ENCODE measurements at places on chromosomes 3 and 15. TPM values are rescaled to one million over a fixed set of nuclear protein-coding genes. Genes with fewer than 3 reads are reported as not detected.

- no peak for DNase-seq
- no peaks in the 10 kb centered on the region for H3K27me3 ChIP-seq
- peaks cover 2% of the 10 kb centered on the region for H3K4me1 ChIP-seq
- H3K36me3 ChIP-seq = no peaks in the 10 kb centered on the region
Observed at GRCh38 chr3:102176333-102177050, 258.3 kb upstream of the ZPLD1 start.

DNA sequence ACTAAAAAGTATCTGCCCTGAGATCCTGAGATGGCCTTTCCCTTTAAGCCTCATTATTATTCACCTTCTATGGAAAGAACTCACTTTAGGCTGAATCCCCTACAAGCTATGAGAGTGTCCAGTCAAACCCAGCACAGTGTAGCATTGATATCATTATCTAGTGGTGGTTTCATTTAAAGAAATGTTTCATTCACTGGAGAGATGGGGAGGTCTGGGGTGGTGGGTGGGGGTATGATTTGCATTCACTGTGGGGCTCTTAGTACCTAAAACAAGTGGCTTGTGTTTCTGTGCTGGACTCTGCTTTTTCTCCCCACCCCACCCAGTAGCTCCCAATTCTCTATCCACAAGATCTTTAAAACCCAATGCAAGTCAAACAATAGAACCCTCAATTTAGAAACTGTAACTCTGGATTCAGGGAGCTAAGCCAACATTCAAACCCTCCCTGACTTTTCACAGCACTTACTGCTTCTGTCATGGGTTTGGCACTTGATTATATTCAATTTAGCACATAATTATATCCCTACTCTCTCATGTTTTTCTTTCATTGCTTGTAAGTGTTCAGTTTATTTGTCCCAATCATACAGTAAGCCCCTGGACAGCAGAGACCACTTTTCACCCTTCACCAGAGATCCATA is 310.5 kb upstream of the THBS1 start:
- no peaks in the 10 kb centered on the region for H3K27me3 ChIP-seq
- peaks cover 2% of the 10 kb centered on the region for H3K4me1 ChIP-seq
- no peaks in the 10 kb centered on the region for H3K36me3 ChIP-seq
- no peak for DNase-seq
- H3K27ac ChIP-seq = no peak overlapping the region

The PLA2G4E gene
- total RNA-seq = 0.80 TPM

- DNase-seq = no peak
- no peak overlapping the region for H3K27ac ChIP-seq
- H3K27me3 ChIP-seq = no peaks in the 10 kb centered on the region
- H3K4me1 ChIP-seq = no peaks in the 10 kb centered on the region
Observed at GRCh38 chr3:98603580-98603979, 10.2 kb upstream of the CPOX start.

GRCh38 chr15:101175401-101175800 is 76.4 kb downstream of the CHSY1 start:
- H3K4me3 ChIP-seq = no peak overlapping the region
- no peaks in the 10 kb centered on the region for H3K27me3 ChIP-seq
- H3K4me1 ChIP-seq = peaks cover 70% of the 10 kb centered on the region
- H3K36me3 ChIP-seq = peaks cover 36% of the 10 kb centered on the region
- peak overlapping the region; percentile 37 for H3K27ac ChIP-seq

The CHRNA5 gene
- total RNA-seq = 0.71 TPM

GRCh38 chr3:158918008-158918407 is 116.2 kb downstream of the MFSD1 start:
- no peak overlapping the region for H3K27ac ChIP-seq
- H3K4me3 ChIP-seq = no peak overlapping the region
- no peak for DNase-seq
- H3K4me1 ChIP-seq = no peaks in the 10 kb centered on the region

The OR5K2 gene
- total RNA-seq = not detected

DNA sequence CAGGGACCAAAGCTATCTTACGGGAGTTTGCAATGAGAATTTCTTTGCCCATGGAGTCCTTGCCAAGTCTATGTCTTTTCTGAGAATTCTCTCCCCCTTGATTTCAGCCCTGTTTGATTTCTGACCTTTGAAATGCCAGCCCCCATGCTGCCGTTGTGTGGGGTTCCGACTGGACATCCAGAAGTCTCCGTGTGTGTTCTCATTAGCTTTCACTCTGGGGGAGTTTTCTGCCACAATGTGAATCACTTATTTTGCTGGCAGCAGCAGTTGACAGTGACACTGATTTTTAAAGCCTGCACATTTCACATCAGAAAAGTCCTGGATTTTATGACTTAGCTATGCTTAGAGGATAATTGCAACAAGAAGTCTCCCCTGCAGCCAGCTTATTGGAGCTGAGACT is 98.4 kb upstream of the CTDSPL start:
- no peak overlapping the region for H3K4me3 ChIP-seq
- peaks cover 28% of the 10 kb centered on the region for H3K4me1 ChIP-seq
- no peak overlapping the region for H3K27ac ChIP-seq

DNA sequence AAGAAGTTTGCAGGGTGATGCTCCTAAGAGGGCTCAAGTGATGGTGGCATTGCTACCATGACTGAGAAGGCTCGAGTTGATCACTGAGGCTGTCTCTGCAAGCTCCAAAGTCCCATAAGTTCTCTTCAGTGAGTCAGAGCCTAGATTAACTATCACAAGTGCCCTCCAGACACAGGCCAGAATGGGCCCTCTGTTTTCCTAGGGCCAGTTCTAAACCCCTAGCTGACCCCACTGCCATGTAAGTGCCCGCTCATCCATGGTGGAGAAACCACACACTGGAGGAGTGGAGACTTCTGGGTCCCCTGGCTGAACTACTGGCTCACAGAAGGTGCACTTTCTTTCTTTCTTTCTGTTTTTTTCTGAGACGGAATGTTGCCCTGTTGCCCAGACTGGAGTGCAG is 87.6 kb upstream of the WNT5A start:
- no peaks in the 10 kb centered on the region for H3K36me3 ChIP-seq
- DNase-seq = no peak
- H3K4me3 ChIP-seq = no peak overlapping the region
- H3K27ac ChIP-seq = no peak overlapping the region
- peaks cover 3% of the 10 kb centered on the region for H3K27me3 ChIP-seq

DNA sequence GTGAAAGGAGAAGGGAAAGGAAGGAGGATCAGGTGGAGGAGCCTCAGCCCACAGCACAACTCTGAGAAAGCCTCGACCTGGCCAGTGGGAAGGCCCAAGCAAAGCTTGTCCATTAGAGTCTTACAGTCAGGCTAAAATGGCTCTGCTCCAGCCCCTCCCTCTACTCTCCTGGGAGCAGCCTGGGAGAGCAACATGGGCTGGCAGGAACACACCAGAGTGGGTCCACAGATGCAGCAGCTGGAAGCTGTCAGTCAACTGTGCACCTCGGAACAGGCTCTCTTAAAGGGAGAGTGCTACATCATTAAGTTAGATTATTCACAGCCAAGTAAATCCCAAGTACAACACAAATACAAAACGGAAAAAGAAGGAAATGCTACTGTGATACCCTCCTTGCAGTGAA is 98.0 kb upstream of the LIMD1 start:
- no peak overlapping the region for H3K4me3 ChIP-seq
- DNase-seq = peak; percentile 64
- no peaks in the 10 kb centered on the region for H3K27me3 ChIP-seq
- H3K27ac ChIP-seq = no peak overlapping the region
- peaks cover 31% of the 10 kb centered on the region for H3K36me3 ChIP-seq

DNA sequence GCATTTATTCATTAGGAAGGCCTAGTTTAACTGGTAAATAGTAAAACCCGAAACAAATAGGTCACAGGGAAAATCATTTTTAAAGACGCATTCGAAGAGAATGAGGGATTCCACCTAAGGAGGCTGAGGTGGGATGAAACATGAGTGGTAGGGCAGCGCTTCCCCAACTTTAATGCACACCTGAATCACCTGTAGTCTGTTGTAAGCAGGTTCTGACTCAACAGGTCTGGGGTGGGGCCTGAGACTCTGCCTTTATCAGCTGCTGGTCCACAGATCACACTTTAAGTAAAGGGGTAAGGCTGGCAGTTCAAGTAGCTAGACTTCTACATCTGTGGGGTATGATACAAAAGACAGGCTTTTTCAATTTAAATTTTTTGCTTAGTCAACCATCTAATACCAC is 223.5 kb upstream of the UBE2E2 start:
- H3K27me3 ChIP-seq = no peaks in the 10 kb centered on the region
- no peaks in the 10 kb centered on the region for H3K36me3 ChIP-seq
- H3K4me3 ChIP-seq = no peak overlapping the region
- DNase-seq = no peak
- H3K4me1 ChIP-seq = no peaks in the 10 kb centered on the region

DNA sequence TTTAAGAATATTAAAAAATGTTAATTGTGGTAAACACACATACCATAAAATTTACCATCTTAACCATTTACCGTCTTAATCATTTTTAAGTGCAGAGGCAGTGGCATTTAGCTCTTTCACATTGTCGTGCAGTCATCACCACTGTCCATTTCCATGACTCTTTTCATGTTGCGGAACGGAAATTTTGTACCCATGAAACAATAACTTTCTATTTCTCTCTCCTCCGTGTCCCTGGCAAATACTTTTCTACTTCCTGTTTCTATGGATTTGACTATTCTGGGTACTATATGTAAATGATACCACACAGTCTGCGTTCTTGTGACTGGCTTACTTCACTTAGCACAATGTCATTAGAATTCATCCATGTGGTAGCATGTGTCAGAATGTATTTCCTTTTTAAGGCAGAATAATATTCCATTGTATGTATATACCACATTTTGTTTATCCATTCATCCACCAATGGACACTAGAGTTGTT is 27.9 kb downstream of the AKAP13 start:
- H3K4me1 ChIP-seq = peaks cover 5% of the 10 kb centered on the region
- DNase-seq = no peak
- no peaks in the 10 kb centered on the region for H3K36me3 ChIP-seq
- H3K4me3 ChIP-seq = no peak overlapping the region

DNA sequence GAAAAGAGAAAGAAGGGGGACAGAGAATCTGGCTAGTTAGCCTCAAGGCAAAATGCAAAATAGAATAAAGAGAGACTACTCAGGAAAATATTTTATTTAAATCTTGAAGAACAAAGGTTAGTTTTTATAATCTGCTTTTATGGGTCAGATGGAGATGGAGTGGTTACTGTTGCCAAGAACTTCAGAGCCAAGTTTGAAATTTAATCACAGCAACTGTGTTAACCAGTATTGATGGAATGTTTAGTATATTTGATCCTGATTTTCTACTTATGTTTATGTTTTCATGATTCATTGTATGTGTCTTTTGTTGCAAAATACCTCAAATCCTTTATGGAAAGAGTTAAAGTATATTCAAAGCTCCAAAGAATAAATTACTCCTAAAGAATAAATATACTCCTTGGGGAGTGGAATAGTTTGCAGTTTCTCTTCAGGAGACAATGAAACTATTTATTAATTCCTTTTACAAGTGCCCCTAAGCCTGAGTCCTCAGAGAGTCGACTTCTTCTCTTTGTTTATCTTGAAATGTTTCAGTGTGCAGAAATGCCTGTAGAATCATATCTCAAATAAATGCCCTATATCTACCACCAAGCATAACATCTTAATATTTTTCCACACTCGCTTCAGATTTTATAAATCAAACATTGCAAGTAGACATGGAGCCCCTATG is 60.9 kb upstream of the THSD4 start:
- no peaks in the 10 kb centered on the region for H3K36me3 ChIP-seq
- no peaks in the 10 kb centered on the region for H3K4me1 ChIP-seq
- H3K4me3 ChIP-seq = no peak overlapping the region
- H3K27ac ChIP-seq = no peak overlapping the region
- DNase-seq = peak; percentile 4
- no peaks in the 10 kb centered on the region for H3K27me3 ChIP-seq

DNA sequence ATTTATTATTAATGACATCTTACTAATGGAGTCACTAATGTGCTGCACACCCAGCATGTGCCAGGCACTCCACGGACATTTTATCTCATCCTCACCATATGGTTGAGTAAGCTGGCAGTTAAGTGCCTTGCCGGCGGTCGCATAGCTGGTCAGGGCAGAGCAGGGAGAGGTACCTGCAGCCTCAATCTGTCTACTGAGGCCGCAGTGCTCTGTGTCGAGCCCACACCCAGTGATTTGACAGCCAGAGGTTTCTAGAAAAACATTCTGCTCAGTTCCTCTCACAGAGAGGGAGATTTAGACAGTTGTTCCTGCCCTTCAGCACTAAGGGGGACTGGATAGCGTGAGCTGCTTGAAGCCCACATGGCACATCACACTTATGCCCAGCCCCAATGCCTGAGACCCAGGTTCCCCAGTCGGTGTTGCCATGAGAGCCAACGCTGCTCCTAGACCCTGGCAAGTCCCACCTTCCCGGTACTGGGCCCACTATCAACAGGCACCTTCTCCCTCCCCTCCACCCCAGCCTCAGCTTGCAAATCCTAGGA is 2.6 kb downstream of the LIPC start:
- H3K36me3 ChIP-seq = no peaks in the 10 kb centered on the region
- no peak for DNase-seq
- no peak overlapping the region for H3K4me3 ChIP-seq
- H3K27me3 ChIP-seq = peaks cover 3% of the 10 kb centered on the region
- no peak overlapping the region for H3K27ac ChIP-seq

The MORC1 gene
- not detected for total RNA-seq

DNA sequence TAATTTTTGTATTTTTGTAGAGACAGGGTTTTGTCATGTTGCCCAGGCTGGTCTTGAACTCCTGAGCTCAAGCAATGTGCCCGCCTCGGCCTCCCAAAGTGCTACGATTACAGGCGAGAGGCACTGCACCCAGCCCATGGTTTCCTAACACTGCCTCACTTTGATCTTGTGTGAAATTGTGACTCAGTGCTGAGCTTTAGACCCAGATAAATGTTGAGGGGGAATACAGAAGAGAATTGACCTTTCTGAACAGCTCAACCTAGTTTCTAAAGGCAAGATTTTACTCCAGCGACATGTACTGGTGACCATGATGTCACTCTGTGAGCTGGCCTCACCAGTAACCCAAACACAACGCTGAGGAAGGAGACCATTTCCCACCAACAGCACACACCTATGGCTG is 73.5 kb downstream of the ATP1B3 start:
- no peak for DNase-seq
- H3K4me1 ChIP-seq = peaks cover 19% of the 10 kb centered on the region
- peaks cover 11% of the 10 kb centered on the region for H3K36me3 ChIP-seq
- no peak overlapping the region for H3K4me3 ChIP-seq
- H3K27ac ChIP-seq = no peak overlapping the region
- no peaks in the 10 kb centered on the region for H3K27me3 ChIP-seq

DNA sequence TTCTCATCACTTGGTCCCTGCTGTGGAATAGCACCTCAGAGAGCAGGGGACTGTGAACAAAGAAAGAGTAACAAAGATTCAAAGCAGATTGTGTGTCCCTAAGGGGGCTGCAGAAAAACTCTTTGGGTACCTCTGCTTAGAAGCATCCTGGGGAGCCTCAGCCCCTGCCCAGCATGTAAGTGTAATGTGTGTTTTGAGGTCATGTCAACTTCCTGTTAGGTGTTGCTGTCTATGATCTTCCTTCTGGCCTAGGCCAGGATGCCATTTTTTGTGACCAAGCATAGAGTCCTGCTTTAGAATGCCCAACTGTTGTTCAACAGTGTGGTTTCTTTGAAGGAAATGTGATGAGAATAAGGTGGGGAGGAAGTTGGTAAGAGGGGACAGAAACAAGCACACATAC is 77.1 kb upstream of the BCL6 start:
- H3K27ac ChIP-seq = no peak overlapping the region
- no peaks in the 10 kb centered on the region for H3K36me3 ChIP-seq
- H3K27me3 ChIP-seq = no peaks in the 10 kb centered on the region
- no peak for DNase-seq
- no peaks in the 10 kb centered on the region for H3K4me1 ChIP-seq

GRCh38 chr15:45425135-45425534 is 46.8 kb upstream of the GATM start:
- no peak for DNase-seq
- H3K27ac ChIP-seq = no peak overlapping the region
- H3K27me3 ChIP-seq = peaks cover 7% of the 10 kb centered on the region

The OR5H6 gene
- not detected for total RNA-seq

GRCh38 chr3:114558271-114558670 is 264.4 kb downstream of the TIGIT start:
- no peaks in the 10 kb centered on the region for H3K36me3 ChIP-seq
- H3K4me1 ChIP-seq = no peaks in the 10 kb centered on the region
- no peak for DNase-seq
- no peaks in the 10 kb centered on the region for H3K27me3 ChIP-seq
